A673 (cell line): ENCODE measurements at places on chromosomes 3 and 15. TPM values are rescaled to one million over a fixed set of nuclear protein-coding genes. Genes with fewer than 3 reads are reported as not detected.

The CPEB1 gene
- total RNA-seq, result 0.15 TPM in 1 of 2 replicates, not detected in the other

The SV2B gene
- total RNA-seq, result 3.5 and 3.9 TPM in 2 replicates

The CTXN2 gene
- total RNA-seq, result not detected in 2 replicates

The LRTM1 gene
- total RNA-seq, result not detected in 2 replicates

The SLC15A2 gene
- 18.2 and 33.3 TPM in 2 replicates for total RNA-seq

The ACKR4 gene
- not detected in 2 replicates for total RNA-seq

GRCh38 chr3:65793495-65794200, 245.1 kb downstream of the MAGI1 start:
- no peak overlapping the region for H3K27ac ChIP-seq
- no peaks in the 10 kb centered on the region for H3K27me3 ChIP-seq
- DNase-seq, result no peak

- H3K4me3 ChIP-seq, result no peak overlapping the region
- H3K27ac ChIP-seq, result no peak overlapping the region
- DNase-seq, result no peak
These were observed 339.9 kb downstream of the NR2F2 start for GRCh38 chr15:96670389-96670788.

DNA sequence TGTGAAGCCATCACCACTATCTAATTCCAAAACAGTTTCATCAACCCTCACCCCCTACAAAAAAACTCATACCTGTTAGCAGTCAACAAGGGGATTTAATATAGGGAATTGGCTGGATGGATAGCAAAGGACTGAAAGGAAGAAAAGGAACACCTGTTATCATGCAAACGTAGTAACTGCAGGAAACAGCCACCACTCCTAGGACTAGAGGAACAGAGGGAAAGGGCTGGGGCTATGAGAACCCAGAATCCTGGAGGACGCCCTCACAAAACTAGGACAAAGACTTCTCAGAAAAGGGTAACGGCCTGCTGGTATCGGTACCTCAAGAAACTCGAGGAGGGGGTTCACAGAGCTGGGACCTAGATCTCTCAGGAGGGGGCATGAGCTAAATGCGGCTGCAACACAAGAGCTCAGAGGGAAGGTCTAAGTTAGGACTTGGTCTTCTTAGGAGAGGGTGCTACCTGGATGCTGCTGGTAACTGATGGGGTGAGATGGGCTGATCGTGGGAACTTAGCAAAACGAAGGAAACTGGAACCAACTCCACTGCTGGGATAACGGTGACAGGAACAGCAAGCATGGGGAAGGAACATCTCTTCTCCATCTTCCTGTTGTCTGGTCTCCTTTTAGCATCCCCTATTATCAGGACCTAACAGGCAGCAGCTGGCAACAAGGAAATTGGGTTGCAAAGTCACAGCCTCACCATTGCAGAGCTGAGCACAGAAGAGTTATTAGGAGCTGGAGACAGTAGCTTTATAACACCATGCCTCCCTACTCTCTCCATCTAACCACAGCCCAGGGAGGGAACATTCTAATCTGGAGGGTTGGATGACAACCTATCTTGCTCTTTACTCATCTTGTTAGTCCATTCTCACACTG, 147.7 kb downstream of the UACA start:
- no peaks in the 10 kb centered on the region for H3K36me3 ChIP-seq
- DNase-seq, result no peak
- no peak overlapping the region for H3K27ac ChIP-seq
- no peaks in the 10 kb centered on the region for H3K27me3 ChIP-seq
- no peak overlapping the region for H3K4me3 ChIP-seq
- no peaks in the 10 kb centered on the region for H3K4me1 ChIP-seq

DNA sequence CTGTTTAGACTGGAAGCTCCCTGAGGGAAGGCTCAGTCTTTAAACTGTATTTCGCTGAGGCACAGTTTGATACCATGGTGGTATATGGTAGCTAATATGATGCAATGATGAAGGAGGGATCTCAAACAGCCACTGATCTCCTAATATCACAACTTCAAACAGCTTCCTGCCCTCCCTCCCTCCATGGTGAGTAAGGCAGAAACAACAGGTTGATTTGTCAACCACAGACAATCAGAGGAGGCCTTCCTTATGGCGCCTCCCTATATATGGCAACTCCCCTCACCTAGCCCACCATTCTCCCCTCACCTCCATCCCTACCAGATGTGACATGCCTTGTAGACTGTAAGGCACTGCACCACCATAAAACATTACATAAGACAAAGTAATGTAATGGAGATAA, 316.5 kb upstream of the ICE2 start:
- no peak overlapping the region for H3K27ac ChIP-seq
- no peaks in the 10 kb centered on the region for H3K27me3 ChIP-seq
- DNase-seq, result no peak
- H3K4me1 ChIP-seq, result peaks cover 11% of the 10 kb centered on the region
- H3K4me3 ChIP-seq, result no peak overlapping the region
- H3K36me3 ChIP-seq, result no peaks in the 10 kb centered on the region

- no peaks in the 10 kb centered on the region for H3K36me3 ChIP-seq
- H3K27ac ChIP-seq, result no peak overlapping the region
- DNase-seq, result no peak
- H3K4me3 ChIP-seq, result no peak overlapping the region
These were observed 44.6 kb downstream of the ANKRD28 start for GRCh38 chr3:15753056-15753710.

DNA sequence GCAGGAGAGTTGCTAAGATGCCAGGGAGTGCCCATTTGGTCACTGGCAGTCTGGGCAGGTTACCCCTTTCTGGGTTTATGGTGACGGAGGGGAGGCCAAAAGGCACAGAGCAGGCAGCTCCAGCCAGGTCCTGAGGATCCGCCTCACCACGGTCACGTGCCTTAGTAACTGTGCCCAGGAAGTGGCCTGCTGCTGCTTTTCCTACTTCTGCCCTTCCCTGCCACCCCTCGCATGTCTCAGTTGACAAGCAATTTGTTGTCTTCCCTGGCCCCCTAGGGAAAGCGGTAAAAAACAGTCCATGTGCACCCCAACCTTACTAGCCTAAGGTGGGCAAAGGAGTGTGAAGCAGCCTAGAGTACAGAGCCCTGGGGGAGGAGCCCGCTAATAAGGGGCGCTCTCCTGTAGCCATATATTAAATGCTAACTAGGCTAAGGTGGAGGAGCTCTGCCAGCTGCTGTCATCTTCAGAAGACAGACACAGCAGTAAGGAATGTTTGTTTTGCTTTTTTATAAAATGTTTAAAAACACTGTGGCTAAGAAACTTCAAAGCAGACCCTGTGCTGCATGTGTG, 9.1 kb upstream of the LIPH start:
- H3K36me3 ChIP-seq, result no peaks in the 10 kb centered on the region
- H3K4me3 ChIP-seq, result no peak overlapping the region
- DNase-seq, result no peak
- H3K4me1 ChIP-seq, result no peaks in the 10 kb centered on the region
- H3K27ac ChIP-seq, result no peak overlapping the region

DNA sequence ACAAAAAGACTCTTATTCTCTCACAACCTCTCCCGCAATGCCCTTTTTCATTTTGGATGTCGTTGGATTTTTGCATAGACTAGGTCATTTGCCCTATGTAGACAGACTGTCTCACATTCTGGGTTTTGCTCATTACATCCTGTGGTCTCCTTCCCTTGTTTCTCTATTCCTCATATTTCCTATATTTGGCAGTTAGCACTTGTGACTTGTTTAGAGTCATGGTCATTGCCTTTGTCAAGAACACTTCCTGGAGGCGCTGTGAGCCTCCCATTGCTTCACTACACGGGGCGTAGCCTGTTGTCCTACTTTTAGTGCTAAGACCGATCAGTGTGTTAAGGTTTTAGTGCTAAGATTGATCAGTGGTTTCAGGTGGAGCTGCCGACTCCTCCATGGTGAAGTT, 16.1 kb upstream of the TATDN2 start:
- no peak overlapping the region for H3K4me3 ChIP-seq
- H3K27ac ChIP-seq, result no peak overlapping the region
- no peaks in the 10 kb centered on the region for H3K27me3 ChIP-seq

- no peak overlapping the region for H3K4me3 ChIP-seq
- H3K4me1 ChIP-seq, result peaks cover 60% of the 10 kb centered on the region
- H3K27ac ChIP-seq, result peak overlapping the region; percentile 96
- peak; percentile 84 for DNase-seq
- H3K36me3 ChIP-seq, result no peaks in the 10 kb centered on the region
These were observed 215.5 kb downstream of the GAP43 start for GRCh38 chr3:115838786-115839185.

DNA sequence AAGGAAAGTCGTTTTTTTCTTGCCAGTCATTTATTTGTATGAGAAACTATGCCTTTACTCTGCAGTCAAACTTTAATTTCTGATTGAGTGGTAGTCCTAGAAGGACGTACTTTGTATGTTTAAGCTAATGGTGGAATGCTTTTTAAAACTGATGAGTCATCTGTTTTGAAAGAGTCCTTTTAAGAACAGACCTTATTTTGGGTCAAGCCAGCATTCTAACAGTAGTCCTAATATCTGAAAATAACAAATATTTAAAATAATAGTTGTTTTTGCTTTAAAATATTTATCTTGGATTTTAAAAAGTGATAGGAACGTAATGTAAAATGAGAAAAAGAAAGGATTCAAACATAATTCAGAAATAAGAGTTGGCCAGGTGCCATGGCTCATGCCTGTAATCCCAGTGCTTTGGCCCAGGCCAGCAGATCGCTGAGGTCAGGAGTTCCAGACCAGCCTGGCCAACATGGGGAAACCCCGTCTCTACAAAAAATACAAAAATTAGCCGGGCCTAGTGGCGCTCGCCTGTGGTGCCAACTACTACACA, 1.3 kb upstream of the LRRC58 start:
- no peaks in the 10 kb centered on the region for H3K27me3 ChIP-seq
- H3K27ac ChIP-seq, result peak overlapping the region; percentile 91
- H3K4me1 ChIP-seq, result peaks cover 24% of the 10 kb centered on the region
- peak; percentile 34 for DNase-seq
- H3K36me3 ChIP-seq, result peaks cover 3% of the 10 kb centered on the region
- peak overlapping the region; percentile 98 for H3K4me3 ChIP-seq

DNA sequence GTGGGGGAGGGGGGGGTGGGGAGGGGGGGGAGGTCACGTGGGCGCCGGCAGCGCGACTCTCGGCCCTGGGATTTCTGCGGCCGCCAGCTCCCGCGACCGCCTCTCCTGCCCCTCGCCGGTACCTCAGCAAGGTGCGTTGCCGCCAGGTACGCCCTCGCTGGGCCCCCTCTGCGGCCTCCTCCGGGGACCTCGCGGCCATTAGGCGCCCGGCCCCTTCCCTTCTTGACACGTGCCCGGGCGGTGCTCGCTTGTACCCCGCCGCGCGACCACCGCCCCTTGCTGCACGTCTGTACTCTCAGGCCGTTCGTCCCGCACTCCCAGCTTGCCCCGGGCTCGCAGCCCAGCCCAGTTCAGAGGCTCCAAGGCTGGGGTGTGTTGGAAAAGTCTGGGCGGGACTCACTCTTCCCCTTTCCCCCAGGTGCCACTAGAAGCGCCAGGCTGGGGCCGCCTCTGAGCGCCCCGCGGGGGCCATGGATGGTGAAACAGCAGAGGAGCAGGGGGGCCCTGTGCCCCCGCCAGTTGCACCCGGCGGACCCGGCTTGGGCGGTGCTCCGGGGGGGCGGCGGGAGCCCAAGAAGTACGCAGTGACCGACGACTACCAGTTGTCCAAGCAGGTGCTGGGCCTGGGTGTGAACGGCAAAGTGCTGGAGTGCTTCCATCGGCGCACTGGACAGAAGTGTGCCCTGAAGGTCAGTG, at the start of gene MAPKAPK3:
Gene MAPKAPK3, plus strand, starts transcription at position 56 of the 696 bp plus-strand sequence. Its CDS starts 415 bp downstream, at position 471.
- no peaks in the 10 kb centered on the region for H3K36me3 ChIP-seq
- DNase-seq, result no peak

- DNase-seq, result no peak
- no peaks in the 10 kb centered on the region for H3K27me3 ChIP-seq
- no peaks in the 10 kb centered on the region for H3K4me1 ChIP-seq
- H3K4me3 ChIP-seq, result no peak overlapping the region
These were observed 75.8 kb upstream of the WDR72 start for GRCh38 chr15:53835309-53835708.

- DNase-seq, result no peak
- no peak overlapping the region for H3K27ac ChIP-seq
- H3K27me3 ChIP-seq, result no peaks in the 10 kb centered on the region
- no peak overlapping the region for H3K4me3 ChIP-seq
- H3K36me3 ChIP-seq, result no peaks in the 10 kb centered on the region
These were observed 67.4 kb downstream of the CBLB start for GRCh38 chr3:105801397-105801796.

DNA sequence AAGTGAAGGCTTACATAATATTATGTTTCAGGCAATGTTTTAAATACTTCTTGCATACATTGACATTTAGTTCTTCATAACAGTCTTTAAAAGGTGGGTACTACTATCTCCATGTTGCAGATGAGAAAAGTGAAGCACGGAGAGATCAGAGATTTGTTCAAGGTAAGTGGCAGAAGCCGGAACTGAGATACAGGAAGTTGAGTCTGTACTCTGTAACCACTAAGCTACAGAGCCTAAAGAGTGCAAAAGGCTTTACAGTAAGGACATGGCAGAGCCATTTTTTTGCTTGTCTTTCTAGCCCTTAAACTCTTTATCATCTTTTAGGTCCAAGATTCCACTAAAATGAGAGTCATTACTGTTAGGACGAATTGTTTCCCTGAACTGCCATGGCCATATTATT, 186.5 kb upstream of the PEX5L start:
- H3K27ac ChIP-seq, result no peak overlapping the region
- no peak overlapping the region for H3K4me3 ChIP-seq
- no peak for DNase-seq
- no peaks in the 10 kb centered on the region for H3K36me3 ChIP-seq

DNA sequence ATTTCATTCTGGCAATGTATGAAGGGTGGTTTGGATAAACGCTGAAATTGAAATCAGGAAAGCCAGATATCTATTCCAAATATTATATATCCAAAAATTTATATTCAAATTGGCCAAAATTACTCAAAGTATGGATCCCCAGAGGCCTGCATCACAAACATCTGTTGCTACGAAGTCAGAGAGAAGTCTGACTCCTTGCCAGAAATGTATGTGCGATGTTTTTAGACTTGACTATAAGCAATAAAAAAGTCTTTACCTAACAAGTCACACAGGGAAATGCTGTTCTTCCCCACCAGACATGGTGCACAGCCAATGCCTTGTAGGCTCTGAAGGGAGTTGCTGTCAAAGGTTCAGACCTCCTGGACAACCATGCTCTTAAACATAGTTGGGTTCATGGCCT, 533.1 kb downstream of the OTOL1 start:
- no peaks in the 10 kb centered on the region for H3K27me3 ChIP-seq
- no peak overlapping the region for H3K4me3 ChIP-seq
- no peak overlapping the region for H3K27ac ChIP-seq
- DNase-seq, result no peak
- H3K36me3 ChIP-seq, result no peaks in the 10 kb centered on the region
- H3K4me1 ChIP-seq, result no peaks in the 10 kb centered on the region

- no peak overlapping the region for H3K4me3 ChIP-seq
- peak; percentile 69 for DNase-seq
- H3K4me1 ChIP-seq, result peaks cover 11% of the 10 kb centered on the region
- H3K27me3 ChIP-seq, result no peaks in the 10 kb centered on the region
- H3K36me3 ChIP-seq, result no peaks in the 10 kb centered on the region
These were observed 272.9 kb downstream of the TBC1D5 start for GRCh38 chr3:17469520-17469919.

DNA sequence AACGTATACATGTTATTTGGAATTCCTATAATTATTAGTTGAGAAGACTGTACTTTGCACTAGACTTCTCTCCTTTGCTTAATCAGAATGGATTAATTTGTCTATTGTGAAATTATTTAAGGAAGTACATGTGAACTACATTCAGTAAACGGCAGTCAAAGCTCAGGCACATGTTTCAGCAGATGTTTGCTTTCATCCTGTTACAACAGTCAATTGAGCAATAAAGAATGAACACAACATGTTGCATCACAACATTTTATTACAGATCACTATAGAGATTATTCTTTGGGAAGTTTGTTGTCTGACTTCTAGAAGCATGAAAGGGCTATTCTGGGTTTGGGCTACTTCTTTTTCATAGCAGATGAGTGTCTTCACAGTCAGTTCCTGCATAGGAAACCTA, 39.2 kb downstream of the RAB27A start:
- no peaks in the 10 kb centered on the region for H3K36me3 ChIP-seq
- DNase-seq, result no peak
- H3K4me1 ChIP-seq, result no peaks in the 10 kb centered on the region
- H3K4me3 ChIP-seq, result no peak overlapping the region
- no peaks in the 10 kb centered on the region for H3K27me3 ChIP-seq
